NCI-H1048 (cell line): ENCODE measurements at places on chromosomes 2 and 18.

DNA sequence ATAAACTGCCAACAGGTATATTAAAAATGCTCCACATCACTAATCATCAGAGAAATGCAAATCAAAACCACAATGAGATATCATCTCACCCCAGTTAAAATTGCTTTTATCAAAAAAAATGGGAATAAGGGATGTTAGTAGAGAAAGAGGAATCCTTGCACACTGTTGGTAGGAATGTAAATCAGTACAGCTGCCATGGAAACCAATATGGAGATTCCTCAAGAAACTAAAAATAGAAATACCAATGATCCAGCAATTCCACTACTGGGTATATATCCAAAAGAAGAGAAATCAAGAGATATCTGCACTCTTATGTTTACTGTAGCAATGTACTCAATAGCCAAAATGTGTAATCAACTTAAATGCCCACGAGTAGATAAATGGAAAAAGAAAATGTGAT, 40.6 kb downstream of the ZRANB3 start:
- DNase-seq: no peak

DNA sequence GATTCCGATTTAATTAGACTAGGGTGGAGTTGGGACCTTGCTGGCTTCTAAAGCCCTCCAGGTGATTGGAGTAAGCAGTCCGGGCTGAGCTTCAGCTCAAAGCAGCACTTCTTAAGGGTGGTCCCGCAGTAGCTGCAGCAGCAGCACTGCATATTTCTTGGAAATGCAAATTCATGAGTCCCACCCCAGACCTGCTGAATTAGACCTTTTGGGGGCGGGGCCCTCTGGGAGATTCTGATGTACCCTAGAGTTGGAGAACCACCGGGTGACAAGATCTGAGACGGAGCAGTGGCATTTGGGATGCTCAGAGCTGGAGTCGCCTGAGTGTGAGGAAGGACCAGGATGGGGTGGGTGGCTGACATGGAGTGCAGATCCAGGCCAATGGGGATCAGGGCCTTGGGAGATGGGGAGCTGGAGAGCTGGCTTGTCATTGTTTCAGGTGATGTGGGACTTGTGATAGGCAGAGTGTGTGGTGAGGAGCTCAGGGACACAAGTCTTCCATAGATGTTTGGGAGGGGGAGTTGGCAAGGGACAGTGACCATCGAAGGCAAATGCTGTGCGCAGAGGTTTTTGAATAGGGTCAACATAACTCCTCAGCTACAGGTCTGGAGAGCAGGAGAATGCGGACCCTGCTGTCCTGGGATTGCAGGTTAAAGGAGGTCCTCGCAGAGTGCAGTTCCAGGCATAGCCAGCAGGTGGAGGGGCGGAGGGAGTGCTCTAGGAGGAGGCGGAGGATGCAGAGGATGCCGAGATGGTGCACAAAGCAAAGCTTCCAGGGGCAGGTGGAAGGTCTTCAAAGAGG, 130.9 kb upstream of the RAB12 start:
- peak; percentile 2 for DNase-seq

DNA sequence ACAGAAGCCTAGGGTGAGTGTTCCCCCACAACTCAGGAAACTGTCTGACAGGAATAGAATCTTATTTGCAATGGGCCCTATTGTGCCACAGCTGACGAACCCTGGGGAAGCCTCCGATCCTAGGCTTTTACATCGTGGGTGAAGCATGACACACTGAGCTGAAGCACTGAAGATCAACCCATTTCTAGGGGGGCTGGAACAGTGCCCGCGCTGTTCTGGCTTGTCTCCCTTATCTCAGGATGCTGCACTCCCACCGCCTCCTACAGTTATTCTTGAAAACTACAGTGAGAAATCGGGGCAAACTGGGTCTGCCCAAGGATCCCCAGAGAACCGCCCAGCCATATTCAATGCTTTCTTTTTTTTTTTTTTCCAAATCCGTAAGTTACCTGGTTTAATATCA, 41.1 kb downstream of the NETO1 start:
- DNase-seq: no peak

DNA sequence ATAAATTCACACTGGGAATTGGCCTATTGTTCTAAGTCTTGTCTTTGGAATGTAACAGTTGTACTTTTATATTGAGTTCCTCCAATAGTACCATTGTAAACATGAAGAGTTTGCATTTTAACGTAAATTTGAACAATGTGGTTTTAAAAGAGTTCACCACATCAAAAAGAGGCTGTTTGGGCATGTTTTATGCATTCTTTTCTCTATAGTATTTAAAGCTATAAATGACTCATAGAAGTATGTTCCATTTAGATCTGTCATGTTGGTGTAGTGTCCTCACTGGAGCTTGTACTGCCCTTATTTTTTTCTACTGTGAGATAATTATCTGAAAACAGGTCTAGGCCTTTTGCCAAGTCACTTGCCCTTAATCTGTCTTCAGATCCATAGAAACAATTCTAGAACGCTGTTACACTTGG, 141.9 kb downstream of the RHBDD1 start:
- DNase-seq: no peak

DNA sequence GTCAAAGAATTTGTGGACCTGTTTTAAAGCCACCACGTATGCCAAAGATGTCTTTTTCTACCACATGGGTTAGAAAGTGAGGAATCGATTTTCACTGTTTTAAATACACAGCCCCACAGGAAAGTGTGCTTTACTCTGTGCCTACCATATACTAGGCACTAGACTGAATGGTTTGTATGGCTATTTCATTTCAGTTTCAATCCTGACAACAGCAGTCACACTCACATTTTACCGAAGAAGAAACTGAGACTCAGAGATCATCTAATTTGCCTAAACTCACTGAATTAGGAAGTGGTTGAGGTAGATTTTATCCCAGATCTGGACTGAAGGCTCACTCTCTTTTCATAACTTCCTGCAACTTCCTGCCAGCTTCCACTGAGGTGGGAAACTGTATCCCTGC, 176.4 kb downstream of the ALK start:
- DNase-seq: no peak

DNA sequence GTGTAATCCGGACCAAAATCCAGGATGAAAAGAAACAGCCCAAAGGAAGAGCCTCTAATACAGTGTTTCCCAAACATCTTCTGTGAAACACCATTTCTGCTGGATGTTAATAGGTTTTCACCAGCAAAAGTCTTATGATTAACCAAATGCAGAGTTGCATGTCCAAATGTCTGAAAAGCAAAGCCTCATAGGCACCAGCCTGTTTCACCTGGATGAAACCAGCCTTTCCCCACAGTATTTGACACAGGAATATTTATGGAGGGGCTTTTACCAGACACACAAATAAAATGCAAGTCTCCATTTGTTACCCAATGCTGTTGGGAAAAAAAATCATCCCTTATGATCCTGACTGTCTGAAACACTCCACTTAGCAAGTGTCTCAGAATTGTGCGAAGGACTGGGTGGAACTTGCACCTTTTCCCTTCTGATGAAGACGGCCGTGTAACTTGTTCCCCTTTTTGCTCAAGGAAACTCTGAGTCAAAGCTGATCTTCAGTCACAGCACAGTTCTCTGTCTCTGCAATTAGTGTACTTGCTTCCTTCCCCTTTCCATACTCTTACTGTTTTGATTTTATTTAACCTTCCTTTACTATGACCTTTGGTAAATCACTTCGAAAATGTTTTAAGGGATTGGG, 70.3 kb upstream of the IL1R2 start:
- no peak for DNase-seq

DNA sequence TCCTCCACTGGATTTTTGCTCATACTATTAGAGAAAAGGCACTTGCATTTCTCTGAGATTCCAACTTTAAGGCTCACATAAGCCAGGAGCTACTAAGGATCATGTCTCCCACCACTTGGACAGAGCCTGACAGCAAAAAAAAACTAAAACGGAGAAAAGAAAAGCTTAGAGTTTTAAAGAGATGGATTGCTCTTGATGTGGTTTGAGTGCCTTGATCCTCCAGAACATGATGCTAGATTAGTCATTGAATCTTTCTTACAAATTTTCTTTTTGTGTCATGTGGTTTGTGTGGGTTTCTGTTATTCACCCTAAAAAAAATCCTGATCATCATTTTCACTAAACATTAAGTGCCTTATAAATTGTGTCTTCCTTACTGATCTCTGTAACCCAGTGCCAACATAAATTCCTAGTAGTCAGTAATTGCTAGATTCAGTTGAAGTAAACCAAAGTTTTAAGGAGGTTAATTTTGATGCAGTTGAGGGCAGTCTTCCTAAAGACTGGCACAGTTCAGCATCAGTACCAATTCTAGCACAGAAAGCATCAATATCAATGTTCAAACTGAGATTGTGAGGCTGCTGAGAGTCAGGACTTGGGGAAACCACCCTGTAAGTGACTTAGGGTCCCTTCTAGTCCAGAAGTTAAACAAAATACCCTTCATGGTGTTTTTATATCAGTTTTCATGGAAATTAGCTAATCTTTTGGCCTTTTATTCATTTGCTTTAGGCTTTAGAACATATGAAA, 206.3 kb downstream of the RAD51AP2 start:
- no peak for DNase-seq

GRCh38 chr2:14125624-14126293, 506.8 kb upstream of the LRATD1 start:
- no peak for DNase-seq

DNA sequence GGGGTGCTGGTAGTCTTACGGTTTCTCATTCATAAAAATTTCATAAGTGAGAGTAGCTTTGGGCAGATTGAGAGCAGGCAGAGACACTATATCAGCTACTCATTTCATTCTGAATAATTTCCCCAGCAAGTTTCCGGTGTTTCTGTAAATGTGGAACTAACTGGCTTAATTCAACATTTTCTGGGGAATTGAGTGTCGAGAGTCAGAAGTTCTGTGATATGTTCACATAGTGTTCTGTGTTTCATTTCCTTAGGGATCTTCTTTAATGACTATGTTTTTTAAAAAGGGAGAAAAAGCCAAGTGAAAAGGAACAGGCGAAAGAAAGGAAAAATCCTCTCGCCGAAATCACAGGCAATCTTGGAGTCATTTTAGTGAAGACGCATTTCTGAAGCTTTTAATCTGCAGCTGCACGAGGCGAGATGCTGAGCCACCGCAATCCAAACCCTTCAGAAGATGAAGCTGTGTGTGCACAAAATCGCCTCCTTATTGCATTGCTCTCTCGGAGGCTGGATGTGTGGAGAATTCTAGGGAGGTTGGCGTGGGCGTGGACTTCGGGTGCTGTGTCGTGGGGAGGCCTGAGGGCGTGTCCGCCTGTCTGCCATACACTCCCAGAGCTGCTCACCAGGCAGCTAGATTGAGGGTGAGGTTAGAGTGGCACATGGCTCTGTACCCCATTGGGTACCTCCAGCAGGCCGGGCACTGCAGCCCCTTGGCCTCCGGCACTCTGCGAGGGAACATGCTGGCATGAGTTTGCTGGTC, 38.4 kb upstream of the HDAC4 start:
- no peak for DNase-seq
